ENCODE measurements at places on chromosomes 5 and 9.

DNA sequence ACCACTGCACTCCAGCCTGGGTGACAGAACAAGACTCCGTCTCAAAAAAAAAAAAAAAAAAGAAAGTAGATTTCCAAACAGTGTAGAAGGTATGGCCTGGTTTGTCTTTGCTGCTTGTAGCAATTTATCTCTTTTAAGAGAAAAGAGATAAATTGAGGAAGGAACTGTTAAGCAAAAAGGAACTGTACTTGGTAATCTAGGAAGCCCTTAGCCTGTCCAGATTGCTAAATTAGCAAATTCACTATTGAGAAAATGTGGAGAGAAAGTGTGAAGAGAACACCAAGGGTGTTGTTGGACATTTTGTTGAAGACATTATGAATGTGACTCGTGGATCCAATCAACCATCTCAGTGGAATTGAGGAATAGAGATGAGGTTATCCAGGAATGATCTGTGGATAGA, 13.0 kb upstream of the SUSD3 start:
- no peak for ATAC-seq

- no peak for ATAC-seq
Observed at GRCh38 chr5:62794456-62794855, 215.8 kb downstream of the LRRC70 start.

GRCh38 chr9:107284636-107285035, 1.6 kb downstream of the RAD23B start:
- no peak for ATAC-seq

GRCh38 chr5:139848508-139849100, 53.0 kb downstream of the PSD2 start:
- ATAC-seq, result peak; percentile 35

DNA sequence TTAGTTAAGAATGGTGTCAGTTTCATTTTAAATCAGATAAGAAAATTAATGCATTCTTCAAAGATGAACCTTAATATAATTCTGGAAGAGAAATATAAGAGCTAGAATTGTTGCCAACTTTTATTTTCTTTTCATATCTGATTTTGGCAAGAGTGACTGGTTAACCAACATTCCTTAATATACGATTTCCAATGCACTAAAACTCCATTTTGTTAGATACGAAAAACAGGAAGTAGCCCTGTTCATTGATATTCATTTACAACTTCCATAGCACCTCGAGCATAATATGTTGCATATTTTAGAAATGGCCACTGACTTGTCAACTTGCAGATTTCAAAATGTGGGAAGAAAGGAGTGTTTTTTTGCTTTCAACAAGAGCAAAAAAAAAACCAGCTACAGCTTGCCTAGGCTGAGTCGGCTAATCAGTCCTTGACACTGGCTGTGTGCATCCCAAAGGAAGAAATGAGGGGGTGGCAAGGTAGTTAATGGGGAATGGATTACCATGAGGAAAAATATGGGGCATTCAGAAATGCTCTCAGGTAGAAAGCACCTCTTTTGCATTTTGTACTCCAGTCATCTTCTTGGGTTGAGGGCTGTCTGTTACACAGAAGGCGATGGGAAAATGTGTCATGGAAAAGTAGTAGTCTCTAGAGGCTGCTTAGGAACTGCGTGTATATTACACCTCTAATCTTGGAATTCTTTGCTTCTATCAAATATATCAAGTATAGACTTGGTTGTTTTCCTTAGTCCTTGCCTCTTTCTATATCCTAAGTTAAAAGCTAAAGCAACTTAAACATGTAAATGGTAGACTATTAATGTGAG, 3.9 kb downstream of the MAP3K1 start:
- ATAC-seq, result no peak

DNA sequence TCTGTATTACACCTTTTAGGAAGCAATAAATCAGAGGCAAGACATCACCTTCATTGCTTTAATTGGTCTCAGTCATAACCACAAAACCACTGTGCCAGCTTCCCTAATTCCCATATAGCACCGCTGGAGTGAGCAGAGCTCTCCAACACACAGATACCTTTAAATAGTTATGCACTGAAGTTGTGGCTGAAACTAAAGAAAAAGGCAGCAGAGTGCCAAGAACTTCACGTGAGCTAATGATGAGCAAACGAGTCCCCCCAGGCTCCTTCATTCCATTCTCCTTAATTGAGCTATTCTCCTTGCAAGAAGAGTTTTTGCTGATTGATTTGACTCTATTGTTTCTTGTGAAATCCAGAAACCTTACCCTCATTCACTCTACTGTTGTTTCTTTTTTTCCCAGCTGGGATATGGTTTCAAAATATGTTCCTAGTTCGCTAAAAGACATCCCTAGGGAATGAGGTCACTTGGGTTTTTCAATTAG, 501.5 kb downstream of the SPATA31D1 start:
- ATAC-seq, result peak; percentile 17

DNA sequence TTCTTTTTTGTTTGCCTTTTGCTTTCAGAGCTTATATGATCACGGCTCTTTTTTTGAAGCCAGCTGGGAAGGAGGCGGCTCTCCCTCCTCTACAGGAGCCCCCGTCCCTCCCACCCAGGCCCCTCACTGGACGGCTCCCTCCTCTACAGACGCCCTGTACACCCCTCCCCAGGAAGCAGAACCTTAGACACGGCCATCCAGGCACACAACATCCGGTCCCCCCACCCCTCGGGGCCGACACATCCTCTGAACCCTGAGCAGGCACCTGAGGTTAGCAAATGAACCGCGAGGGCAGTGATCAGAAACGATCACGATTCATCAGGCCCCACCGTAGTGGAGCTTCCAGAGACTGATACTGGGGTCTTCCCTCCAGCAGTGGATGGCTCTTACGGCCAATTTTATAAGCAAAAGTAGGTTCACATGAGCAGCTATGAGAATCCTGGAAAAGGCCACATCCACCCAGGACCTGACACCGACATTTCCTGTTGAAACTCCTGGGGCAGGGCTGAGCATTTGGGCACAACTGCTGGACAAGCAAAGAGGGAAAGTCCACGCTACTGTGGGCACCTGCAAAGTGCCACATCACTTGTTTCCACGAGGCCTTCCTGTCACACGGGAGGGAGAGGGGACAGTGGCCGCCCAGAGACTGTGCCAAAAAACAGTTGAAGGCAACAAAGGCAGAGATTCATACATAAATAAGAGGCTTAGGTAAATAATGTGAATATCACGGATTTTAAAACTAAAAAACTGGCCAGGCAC, 78.9 kb downstream of the SEMA4D start:
- no peak for ATAC-seq

DNA sequence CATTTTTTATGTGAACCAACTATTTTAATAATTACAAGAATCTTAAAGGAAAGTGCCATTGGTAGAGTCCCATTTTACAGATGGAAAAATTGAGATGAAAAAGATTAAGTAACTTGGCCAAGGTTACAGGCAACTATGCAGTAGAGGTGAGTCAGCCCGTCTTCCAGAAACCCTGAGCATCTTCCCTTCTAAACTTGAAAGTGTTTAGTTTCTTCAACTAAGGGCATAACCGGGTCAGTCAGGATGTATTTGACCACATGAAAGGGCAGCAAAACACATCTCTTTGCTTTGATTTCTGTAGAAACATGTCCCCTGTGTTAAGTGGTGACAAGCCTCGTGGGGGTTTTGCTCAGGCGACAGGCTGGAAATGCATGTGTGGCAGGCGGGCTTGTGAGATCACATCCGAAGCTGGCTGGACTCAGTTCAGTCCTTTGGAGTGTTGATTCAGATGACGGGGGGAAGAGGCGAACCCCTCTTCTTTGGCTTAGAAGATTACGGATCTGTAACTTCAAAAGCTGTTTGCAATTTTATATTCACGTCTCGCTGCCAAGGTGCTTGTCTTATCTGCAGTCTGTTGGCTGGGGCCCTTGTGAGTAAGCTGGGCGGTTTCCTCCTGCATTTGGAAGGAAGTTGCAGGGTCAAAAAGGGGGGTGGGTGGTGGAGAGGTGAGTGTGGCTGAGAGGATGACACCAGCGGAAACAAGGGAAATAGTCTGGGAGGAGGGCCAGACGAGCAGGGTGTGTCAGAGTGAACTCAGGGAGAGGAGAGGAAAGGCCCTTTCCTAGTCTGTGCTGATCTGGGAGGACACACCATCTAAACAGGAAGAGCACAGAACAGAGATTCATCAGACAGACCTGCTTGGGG, 78.9 kb upstream of the RPS23 start:
- no peak for ATAC-seq

DNA sequence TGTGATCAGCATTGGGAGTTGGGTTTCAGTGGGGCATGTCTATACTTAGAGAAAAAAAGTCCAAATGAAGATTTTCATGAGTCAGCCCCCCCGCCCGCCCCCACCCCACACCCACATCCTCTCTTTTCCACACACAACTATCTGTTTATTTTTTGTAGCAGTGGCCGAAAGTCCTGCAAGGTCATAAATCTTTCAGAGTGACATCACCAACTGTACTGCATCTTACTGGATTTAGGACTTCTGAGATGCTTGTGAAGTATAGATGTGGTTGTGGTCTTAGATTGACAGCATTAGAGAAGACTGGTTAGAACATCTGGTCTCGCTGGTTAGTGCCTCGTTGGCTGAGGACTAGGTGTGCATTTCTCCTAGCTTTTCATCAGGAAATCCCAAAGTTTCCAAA, 7.3 kb upstream of the ROPN1L start:
- ATAC-seq, result no peak

DNA sequence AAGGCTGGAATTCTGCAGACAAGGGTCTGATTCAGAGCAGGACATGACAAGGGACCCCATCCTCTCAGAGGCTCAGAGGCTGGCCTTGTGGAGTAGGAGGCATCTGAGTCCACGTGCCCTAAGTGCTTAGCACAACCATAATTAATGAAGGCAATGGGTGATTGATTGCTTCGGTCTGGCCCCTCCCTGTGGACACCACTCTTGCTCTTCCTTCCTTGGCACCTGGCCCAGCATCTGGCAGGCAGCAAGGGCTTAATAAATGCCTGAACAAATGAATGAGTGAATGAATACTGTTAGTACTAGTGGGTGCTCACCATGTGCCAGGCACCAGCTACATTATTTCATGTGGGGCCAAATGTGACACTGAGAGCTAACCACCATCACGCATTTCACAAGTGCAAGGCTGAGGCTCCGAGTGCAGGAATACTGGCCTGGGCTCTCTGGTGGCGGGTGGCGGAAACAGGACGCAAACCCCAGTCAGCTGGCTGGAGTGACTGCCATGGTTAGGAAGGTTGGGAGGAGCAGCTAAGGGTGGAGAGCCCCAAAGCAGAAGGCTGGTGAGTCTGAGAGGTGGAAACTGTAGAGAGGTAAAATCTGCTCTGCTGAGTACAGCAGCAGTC, 53.6 kb downstream of the ASS1 start:
- peak; percentile 22 for ATAC-seq

- no peak for ATAC-seq
Observed at GRCh38 chr9:92467041-92467440, 15.3 kb downstream of the ASPN start.

DNA sequence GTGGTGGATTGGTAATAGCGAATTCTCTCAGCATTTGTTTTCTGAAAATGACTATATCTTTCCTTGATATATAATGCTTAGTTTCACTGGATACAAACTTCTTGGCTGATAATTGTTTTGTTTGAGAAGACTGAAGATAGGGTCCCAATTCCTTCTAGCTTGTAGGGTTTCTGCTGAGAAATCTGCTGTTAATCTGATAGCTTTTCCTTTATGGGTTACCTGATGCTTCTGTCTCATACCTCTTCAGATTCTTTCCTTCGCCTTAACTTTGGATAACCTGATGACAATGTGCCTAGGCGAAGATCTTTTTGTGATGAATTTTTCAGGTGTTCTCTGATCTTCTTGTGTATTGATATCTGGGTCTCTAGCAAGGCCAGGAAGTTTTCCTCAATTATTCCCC, 94.7 kb upstream of the ACO1 start:
- no peak for ATAC-seq

- no peak for ATAC-seq
Observed at GRCh38 chr5:103428923-103429322, 133.7 kb downstream of the NUDT12 start.

GRCh38 chr9:86902586-86902985, 44.7 kb downstream of the GAS1 start:
- peak; percentile 63 for ATAC-seq

- peak; percentile 25 for ATAC-seq
Observed at GRCh38 chr5:156460471-156460870, 133.5 kb downstream of the SGCD start.

- ATAC-seq, result peak; percentile 32
Observed at GRCh38 chr5:64767959-64768357, 533 bp downstream of the SREK1IP1 start.

- ATAC-seq, result no peak
Observed at GRCh38 chr9:90735952-90736351, 65.7 kb upstream of the SYK start.

DNA sequence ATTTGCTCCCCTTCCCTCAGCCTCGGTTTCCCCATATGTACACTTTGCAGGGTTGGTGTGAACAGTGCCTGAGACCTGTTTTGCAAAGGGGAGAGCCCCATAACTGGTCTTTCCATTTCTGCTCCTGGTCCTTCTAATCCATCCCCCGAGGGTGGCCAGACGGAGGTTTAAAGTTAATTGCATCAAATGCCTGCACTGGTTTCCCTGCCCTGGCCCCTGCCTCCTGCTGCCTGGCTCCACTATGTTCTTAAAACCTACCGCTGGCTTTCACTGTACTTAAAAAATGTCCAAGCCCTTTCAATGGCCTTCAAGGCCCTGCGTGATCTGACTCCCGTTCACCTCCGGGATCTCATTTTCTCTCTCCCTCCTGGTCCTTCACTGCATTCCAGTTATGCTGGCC, 183.0 kb downstream of the RGS3 start:
- ATAC-seq, result no peak

DNA sequence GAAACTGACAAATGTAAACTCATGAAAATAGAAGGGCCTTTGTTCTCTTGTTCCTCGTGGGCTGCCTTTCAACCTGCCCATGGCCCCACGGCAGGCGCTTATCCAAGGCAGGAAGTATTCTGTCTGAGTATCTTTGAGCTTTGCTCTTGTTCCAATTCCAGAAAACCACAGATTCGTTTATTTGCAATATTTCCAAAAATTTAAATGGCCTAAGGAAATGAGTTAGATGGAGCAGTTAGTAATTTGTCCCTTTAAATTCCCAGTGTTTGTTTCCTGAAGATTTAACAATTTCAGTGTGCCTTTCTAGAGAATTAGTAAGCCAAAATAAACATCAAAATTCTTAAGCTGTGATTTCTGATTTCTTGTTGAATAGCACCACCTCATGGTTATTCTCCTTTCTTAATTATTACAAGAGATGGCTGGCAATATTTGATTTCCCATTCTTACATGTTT, 299.4 kb upstream of the RASA1 start:
- peak; percentile 35 for ATAC-seq

DNA sequence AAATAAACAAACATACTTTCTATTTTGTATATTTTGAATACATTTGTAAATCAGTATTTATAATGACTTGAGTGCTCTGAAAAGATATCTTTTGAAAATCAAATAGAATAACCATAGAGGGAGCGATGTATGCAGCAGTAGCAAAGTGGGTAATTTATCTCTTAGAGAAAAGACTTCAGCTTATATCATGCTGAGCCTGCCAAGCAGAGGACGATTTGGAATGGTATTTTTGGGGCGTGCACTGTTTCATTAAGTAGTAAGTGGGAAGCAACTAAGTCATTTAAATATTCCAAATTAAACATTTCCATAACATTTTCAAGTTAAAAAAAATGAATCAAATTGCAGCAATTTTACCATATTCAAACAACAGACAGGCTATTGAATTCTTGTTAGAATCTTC, 147.6 kb downstream of the CDH10 start:
- no peak for ATAC-seq

All from motor neuron (in vitro differentiated cells).